Breast epithelium (tissue), 4 donors: ENCODE measurements at places on chromosomes 7 and 10.

DNA sequence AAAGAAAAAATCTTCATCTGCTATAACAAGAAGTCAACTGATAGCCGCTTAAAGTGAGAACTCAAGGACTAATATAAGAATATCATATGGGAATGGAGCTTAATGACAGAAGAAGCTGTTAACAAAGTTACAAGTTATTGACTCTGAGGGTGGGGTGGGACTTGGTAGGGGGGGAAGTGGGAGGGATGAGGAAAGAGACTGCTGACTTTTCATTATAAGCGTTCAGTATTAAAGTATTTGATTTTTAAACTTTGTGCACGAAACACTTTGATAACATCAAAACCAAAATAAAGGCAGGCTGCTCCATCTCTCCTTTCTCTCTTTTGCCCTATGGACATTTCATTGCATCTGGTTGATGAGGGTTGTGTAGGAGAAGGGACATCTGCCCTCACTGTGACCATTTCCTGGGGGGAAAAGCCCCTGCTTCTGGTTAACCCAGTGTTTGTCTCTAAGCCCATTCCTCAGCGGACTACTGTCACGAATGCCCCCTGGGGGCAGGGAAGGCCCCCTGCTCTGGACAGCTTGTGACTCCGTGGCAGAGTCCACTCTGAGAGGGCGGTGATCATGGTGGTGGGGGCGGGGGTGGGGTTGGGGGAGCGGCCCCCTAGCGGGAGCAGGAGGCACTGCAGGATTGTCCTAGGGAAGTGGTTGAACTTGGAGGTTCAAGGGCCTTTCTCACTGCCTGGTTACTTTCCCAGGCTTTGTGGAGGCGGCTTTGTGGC is 17.4 kb downstream of the SLC13A4 start:
- DNase-seq: no peak

DNA sequence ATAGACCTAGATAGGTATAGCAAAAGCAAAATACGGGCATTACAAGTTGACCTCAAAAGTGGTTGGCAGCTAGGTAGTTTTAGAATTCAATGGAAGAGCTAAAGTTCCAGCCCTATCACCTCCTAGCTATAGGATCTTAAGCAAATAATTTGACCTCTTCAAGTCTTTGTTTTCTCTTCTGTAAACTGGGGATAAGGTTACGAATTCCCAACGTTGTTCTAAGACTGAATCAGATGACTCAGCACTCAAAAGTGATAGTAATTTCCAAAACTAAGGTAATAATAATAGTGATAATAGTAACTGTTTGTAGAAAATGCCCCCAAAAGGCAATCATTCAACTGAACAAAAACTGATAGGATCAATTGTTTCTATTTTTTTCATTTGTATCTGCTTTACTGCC is 445.2 kb downstream of the KCNMA1 start:
- DNase-seq: no peak

DNA sequence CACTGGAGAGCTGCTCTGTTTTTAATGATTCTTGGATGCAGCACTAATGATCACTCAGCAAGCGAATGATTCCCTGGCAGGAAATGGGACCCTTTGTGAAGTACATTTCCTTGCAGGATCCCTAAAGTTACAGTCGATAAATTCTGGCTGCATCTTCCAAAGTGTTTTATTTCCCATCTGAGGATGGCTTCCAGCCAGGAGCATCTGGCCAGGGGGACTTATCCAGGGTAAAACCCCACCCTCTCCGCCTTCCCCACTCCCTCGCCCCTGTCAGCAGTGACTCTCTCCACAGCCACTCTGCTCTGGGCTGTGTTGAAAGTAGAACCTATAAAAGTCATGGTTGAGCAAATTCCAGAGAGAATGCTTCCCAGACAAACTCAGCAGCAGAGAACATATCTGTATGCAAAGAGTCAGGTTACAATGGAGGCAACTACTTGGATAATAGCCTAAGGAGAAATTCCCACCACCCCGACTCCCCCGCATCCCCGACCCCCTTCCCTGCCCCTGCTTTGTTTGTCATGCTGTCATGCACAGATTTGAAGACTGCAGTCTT is 111.0 kb upstream of the ANLN start:
- DNase-seq: no peak

DNA sequence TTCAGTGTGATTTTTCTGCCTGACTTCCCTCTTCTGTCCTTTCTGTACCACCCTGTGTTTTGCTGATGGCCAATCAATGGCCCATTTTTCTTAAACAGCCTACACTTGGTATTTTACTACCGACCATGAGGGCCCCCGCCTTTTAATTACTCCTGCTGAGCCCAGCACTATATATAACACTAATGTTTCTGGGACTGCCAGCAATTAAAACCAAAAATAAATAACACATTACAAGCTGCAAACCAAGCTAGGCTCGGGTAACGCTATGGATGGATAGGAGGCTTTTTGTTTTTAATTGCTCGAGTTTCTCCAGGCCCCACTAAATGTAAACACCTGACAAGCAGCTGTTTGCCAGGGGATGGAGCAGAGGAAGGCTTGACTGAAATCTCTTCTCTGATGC is 915.4 kb upstream of the AUTS2 start:
- DNase-seq: no peak

- peak; percentile 31 for DNase-seq
Observed at GRCh38 chr7:112205343-112206237, 609 bp downstream of the DOCK4 start.

- no peak for DNase-seq
Observed at GRCh38 chr7:2355705-2356008, 1.0 kb downstream of the EIF3B start.

DNA sequence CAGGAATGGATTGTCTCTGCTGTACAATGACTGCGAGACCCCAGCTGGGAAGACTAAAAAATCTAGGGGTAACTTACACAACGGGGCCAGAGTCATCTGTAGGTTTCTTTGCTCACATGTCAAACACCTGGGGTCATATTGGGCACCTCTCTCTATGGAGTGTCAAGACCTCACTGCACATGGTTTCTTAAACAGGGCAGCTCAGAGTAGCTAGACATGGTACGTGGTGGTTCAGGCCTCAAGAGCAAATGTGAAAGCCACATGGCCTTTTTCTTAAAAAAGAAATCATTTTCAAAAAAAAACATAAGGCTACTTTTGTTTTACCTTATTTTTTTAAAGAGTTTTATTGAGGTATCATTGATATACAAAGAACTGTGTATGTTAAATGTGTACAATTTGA is 162.2 kb upstream of the ITGB1 start:
- no peak for DNase-seq

GRCh38 chr7:280461-280860 is 9.5 kb upstream of the FOXL3 start:
- no peak for DNase-seq

DNA sequence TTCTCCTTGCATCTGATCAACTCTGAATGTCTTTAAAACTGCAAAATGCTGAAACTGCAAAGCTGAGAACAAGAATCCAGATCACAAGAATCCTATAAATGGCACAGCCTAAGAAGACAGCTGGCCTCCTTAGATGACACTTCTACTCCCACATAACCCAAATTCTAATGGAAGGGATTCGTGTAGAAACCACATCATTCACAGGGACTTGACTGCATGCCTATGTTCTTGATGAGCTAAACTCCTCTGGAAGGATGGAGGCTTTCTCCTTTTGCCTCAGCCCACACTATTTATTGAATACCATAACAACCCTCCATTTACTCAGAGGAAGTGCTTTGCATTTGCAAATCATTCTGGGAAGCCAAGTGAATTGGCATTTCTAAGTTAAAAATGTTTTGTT is 252.5 kb upstream of the VWC2 start:
- DNase-seq: no peak

- no peak for DNase-seq
Observed at GRCh38 chr10:89019569-89020327, 29.1 kb downstream of the FAS start.

DNA sequence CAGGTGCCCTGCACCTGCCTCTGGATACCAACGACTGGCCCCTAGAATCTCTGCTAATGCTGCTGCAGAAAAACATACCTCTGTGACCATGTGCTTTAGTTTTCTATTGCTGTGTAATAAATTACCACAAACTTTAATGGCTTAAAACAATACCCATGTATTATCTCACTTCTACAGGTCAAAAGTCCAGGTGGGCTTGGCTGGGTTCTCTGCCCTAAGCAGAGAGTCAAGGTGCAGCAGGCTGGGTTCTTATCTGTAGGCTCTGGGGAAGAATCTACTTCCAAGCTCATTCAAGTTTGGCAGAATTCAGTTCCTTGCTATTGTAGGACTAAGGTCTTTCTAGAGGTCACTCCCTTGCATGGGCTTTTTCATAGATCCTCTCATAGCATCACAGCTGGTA is 52.3 kb downstream of the CCDC71L start:
- DNase-seq: no peak

DNA sequence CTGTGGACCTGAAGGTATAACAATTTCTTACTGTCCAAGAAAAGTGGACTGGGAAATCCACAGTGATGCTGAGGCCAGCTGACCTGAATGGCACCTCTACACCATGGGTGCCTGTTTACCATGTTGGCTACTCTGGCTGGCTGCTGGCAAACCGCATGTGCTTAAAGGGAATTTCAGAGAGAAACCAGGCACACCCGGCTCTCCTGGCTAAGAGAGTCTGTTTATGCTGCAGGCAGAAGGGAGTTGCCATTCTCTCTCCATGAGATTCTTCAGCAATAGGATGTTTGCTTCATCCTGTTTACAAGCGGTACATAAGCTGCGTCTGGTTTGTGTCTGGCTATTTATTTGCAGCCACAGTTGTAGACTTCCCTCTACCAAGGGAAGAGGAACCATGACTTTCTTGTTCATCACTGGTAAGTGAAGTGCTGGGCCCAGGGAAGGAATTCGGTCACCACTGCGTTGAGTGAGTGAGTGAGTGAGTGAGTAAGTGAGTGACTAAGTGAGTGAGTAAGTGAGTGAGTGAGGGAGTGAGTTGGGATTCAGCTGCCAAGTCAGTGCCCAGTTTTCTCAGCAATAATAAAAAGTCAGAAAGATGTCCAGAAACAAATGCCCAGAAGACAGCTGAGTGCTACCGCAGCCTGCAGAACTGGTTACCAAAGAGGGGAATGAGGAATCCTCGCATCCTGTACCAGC is 90.4 kb downstream of the COBL start:
- DNase-seq: no peak

GRCh38 chr7:37683246-37684120 is at the start of gene GPR141:
Gene GPR141 (plus strand): TSS chr7:37683766. CDS start chr7:37740394, 56,628 bp downstream.
- no peak for DNase-seq
